Stimulated activated CD4-positive, alpha-beta T cell treated with anti-CD3 and anti-CD28 coated beads, TNF-alpha, amount 100 ng/mL, for 4 hours (primary cell): ENCODE measurements at places on chromosomes 1 and 21.

GRCh38 chr1:208653426-208653825 lies 409.2 kb upstream of the PLXNA2 start:
- DNase-seq = no peak

DNA sequence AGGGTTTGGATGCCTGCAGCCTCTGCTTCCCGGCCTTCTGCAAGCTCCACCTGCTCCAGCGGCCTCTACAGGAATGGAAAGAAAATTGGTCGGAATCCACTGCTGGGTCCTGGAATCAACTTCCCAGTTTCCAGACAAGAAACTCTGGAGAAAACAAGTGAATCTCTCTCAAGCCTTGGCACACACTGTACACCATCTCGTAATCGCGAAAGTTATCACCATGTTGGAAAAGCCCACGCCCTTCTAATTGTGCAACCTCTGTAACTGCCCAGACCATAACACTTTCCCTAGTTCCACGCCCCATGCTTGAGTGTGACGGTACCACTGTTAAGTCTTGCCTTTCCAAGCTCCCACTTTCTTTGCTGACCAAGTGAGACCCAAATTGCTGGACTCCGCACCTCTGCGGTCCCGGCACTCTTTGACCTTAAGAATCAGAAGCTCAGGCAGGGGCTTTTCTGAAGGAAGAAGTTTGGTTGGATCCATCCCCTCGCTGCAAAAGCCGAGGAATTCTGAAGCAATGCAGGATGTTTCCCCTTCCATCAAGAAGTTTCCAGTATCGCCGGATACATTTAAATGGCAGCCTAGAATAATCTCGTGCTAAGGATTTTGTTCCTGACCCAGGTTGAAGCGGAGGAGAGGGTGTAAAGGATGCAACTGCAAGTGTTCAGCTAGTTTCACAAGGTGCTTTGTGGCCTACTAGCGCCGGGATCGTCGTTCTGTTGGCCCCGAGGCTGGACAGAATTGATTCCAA lies 6.2 kb downstream of the NR5A2 start:
- DNase-seq = no peak

GRCh38 chr1:209420276-209420675 lies 163.2 kb upstream of the CAMK1G start:
- DNase-seq = no peak

- DNase-seq = no peak
These were observed 16.1 kb upstream of the NTNG1 start for GRCh38 chr1:107124694-107125093.

DNA sequence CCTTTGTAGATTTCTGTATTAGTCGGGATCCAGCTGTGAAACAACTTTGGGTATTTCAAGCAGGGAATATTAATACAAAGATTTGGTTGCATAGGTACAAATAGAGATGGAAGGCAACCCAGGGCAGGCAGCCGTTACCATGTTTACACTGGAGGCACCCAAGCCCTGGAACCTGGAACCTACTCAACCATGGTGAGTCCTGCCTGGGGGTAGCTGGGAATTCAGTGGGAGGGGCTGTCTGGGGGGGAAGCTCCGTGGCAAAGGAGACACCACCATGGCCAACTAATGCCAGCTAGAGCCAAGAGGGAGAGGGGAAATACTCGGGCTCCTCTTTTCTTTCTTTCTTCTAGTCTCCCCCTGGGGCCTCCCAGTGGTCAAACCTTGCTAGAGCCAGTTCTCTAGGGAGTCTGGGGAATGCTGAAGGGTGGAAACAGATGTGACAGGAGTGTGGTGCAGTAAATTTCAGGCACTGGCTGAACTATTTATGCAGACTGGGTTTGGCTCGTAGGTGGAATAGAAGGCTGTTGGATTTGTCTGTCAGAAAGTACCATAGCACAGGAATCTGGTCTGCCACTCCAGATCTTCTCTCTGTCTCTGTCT lies 91.9 kb upstream of the CACNA1E start:
- no peak for DNase-seq

- no peak for DNase-seq
These were observed 143.2 kb downstream of the CLEC20A start for GRCh38 chr1:178353524-178353923.

DNA sequence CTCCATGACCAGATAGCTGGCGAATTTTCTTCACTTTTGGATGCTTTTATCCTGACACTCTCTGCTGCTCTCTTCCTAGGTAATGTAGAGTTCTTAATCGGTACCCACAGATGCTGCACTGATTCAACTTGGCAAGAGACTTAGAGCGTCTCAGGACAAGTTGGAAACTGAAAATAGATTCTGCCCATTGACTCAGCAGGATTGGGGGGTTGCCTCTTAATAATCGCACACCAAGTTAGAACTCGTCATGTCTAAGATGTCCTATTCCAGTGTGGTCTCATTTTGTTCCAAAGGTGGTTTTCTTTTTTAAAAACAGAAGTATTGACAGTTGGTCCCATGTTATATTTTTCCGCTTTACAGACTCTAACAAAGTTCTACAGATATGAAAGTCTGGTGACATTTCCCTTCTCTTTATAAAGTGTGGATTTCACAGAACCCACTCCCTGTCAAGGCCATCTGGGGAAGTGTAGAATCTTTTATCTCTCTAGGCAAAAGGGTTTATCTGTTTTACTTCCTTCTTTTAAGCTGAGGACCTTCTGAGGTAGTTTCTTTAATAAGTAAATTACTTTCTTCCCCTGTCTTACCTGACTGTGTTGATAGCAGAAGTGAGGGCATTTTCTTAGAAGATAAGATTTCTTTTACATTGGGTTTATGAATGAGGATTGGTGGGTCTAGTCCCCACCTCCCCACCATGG lies 12.1 kb upstream of the DIPK1A start:
- DNase-seq = no peak

DNA sequence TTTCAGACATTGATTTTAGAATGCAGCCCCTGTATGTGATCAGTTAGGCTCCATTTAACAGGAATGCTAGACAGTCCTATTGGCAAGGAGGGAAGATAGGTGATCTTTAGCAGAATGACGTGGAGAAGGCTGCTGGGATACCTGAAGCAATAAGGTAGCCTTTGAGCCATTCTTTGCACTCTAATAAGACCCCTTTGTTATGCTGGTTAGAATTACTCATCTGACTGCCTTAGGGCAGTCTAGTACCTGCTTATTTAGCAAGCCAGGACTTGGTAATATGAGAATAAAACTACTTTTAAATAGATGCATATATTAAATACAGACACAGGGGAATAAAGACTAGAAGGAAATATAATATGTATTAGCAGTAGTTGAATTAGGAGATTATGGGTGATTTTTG lies 29.1 kb downstream of the NGF start:
- no peak for DNase-seq

GRCh38 chr1:51728611-51729155 lies 111.8 kb downstream of the OSBPL9 start:
- no peak for DNase-seq
